IMR-90 (cell line): ENCODE measurements at places on chromosomes 2 and 18. TPM values are rescaled to one million over a fixed set of nuclear protein-coding genes. Genes with fewer than 3 reads are reported as not detected.

DNA sequence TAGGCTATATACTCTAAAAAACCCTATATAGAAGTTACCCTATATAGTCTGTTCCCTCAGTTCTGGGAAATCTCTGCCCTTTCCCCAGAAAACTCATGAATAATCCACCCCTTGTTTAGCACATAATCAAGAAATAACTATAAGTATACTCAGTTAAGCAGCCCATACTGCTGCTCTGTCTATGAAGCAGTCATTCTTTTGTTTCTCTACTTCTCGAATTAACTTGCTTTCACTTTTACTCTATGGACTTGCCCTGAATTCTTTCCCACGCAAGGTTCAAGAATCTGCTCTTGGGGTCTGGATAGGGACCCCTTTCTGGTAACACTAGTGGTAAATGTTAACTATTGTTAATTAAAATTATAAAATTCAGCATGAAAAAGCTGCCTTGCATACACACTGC is 17.4 kb upstream of the AP1S3 start:
- DNase-seq: no peak

- DNase-seq: no peak
Observed at GRCh38 chr2:29940706-29941105, 19.3 kb upstream of the ALK start.

GRCh38 chr2:6920743-6921064 is 3.5 kb downstream of the RNF144A start:
- DNase-seq: no peak

DNA sequence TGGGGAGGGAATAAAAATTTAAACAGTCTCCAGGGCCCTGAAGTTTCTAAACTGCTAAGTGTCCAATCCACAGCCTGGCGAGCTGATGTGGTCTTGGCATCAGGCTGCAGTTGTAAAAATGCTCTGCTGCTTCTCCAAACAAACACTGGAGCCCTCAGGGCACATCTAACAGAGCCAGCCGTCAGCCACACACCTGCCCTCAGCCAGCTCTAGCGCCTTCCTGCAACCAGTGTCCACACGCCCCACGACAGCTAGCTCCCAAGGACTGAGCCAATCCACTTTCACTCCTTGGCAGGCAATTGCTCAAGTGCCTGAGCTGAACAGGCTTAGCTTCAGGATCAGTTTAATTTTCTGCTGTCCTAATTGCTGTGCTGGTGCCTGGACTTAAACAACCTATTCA is 446.4 kb upstream of the RAB12 start:
- no peak for DNase-seq

GRCh38 chr2:181847198-181847556 is 44.4 kb upstream of the ITPRID2 start:
- DNase-seq: no peak

DNA sequence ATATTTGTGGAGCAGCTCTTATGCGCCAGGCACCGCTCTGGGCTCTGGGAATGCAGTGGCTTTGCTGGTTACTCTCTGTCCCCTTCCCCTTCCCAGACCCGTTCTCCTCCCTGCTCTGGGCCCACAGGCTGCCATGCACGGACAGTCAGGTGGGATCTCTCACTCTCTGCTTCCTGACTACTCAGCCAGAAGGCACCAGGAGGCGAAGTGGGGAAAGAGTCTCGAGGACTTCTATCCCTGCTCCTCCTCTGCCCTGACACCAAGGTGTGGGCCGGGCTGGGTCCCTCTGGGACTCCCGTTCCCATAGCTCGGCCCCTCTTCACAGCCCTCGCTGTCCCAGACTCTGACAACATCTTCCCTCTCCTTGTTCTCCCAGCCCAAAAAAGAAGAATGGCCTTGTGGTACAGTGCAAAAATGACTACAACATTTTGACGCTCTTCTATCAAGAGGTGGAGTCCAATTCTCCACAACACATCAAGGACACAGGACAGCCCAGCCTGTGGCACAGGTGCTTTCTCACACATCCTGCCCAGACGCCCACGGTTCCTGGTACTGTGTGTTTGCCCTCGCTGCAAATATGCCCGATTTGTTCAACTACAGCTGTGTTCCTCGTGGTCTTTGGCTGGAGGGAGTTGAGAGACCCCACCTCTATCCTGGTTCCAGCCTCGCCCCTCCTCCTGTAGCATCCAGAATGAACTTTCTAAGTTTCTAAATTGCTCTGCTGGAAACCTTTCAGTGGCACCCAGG is 14.0 kb upstream of the DUSP2 start:
- DNase-seq: no peak

- DNase-seq: no peak
Observed at GRCh38 chr2:121266543-121267106, 18.4 kb downstream of the TFCP2L1 start.

DNA sequence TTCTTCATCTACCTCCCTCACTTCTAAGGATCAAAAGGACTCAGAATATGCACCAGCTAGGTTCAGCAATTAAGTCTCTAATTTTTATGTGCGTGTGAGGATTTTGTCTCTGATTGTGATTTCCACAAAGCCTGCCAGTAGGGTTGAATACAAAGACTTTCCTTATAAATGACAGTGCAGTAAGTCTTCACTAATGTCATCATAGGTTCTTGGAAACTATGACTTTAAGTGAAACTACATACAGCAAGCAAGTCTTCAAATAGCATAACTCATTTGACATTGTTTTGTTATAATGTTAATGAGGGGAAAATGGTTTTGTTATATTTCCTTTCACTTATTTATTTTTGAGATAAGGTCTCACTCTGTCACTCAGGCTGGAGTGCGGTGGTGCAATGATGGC is 526.3 kb upstream of the DCC start:
- no peak for DNase-seq

GRCh38 chr2:14903709-14904374 is 271.3 kb downstream of the LRATD1 start:
- no peak for DNase-seq

- peak; percentile 72 for DNase-seq
Observed at GRCh38 chr18:76354348-76354747, 140.7 kb downstream of the ZNF516 start.

DNA sequence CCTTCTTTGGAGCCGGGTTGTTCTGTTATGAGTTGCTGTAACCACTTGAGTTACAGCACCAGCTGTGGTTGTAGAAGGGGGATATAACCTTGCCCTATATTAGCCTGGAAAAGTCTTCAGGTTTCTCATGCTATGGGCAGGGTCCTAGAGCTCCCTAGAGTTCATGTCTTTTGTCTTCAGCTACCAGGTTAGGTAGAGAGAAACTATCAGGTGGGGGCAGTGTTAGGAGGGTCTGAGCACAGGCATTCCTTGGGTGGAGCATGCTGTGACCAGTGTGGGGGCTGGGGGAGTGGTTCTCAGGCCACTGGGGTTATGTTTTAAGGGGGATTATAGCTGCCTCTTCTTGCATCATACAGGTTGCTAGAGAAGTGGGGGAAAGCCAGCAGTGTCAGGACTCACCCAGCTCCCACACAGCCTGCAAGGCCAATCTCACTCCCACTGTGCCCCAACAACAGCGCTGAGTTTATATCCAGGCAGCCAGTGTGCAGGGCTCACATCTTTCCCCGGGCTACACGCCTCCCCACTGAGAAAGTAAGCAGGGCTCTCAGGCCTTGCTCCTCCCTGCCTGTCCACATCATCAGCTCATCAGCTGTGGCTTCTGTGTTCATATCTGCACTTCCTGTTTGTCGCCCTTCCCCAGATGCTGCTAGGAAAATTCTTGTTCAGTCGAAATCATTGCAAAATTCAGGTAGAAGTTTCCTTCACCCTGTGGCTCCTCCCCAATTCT is 133.8 kb upstream of the NRXN1 start:
- DNase-seq: peak; percentile 60

DNA sequence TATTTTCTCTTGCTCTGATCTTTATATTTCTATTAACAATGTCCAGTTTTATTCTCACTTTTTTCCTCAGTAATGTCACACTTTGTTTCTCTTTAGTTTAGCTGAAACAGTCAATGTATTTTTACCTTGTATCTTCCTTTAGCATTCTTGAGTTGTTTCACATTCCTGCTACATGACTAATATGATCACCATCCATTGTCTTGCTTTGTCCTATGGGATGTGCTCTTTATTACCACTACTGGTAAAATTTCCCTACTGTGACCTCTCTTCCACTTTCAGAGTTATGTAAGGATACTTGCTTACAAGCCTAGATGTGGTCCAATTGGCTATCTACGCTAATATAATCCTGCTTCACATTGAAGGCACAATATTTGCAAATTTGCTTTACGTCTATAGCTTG is 457.9 kb downstream of the PIK3C3 start:
- DNase-seq: no peak

DNA sequence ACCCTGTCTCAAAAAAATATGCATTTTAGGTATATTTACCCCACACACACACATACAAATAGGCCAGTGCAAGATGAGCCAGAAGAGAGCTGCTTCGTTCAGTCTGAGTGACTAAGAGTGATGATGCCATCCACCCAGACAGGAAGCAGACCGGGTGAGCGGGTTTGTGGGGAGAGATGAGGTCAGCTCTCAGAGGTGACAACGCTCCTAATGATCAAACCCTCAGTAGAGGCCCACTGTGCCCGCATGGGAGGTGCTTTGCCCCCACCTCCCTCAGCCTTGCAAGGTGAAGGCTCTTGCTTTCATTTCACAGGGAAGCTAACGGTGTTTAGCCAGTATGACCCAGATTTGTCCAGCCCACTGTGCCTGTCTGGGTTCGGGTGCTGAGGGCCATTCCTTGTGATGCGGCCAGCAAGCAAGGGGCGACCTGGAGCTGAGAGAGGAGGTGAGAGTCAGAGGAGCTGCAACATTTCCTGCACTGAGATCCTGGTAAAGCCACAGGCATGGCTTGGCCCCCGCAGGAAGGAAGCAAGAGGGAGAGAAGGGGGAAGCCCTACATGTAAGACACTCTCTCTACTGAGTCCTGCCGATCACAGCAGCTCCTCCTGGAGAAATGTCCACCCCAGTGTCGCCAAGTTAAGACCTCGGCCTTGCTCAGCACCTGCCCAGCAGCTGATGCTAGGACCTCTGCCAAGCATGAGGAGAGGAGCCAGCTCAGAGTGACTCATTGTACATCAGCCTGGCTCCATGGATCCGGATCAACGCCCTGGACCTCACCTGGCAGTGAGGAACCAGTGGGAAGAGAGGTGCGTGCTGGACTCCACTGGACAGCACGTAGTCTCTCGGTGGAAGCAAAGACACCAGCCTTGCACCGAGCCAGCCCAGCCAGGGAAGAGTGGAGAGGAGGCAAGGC is 37.0 kb downstream of the NIFK start:
- peak; percentile 84 for DNase-seq

DNA sequence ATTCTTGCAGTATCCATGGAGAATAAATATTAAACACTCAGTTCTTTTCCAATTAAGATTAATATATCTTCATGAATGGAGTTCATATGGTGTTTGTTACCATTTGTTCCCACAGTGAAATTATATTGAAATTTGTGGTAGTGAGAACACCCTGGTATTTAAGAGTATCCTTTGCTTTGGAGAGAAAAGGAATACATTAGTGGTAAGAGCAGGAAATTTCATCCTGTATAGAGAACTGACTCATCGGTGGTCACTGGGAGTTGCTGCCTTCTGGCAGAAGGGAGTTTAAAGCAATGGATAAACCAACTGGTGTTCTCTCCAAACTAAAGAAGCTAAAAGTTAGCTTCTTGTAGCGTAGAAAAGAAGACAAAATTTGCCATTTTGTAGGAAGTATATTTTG is 107.3 kb downstream of the MYO1B start:
- DNase-seq: peak; percentile 87

DNA sequence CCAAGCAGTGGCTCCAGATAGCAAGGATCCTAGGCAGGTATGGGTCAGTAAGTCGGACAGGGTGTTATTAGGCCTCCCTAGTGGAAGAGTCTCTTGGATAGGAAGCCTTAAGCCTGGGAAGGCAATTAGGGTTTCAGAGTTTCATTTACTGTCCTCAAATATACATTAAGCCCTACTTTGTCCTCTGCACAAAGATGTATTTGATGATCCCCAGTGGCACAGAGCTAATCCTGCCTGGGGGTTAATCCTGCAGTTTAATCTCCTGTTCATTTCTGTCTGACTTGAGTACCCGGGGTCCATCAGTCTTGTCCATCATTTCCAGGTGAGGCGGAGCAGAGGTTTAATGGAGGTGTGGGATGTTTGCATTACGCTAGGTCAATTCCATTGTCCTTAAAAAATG is 62.0 kb downstream of the MTCL1 start:
- DNase-seq: no peak

The KIDINS220 gene
- 63.4 and 80.3 TPM in 2 replicates for total RNA-seq

The TUBA3E gene
- not detected in 2 replicates for total RNA-seq

The HADHB gene
- total RNA-seq: 79.8 and 80.5 TPM in 2 replicates

The CHRND gene
- not detected in 2 replicates for total RNA-seq

The IL36G gene
- not detected in 2 replicates for total RNA-seq

The REG1B gene
- not detected in 2 replicates for total RNA-seq

The C1GALT1C1L gene
- 0.28 and 0.36 TPM in 2 replicates for total RNA-seq
